ENCODE measurements at places on chromosomes 13 and 19. TPM values are rescaled to one million over a fixed set of nuclear protein-coding genes. Genes with fewer than 3 reads are reported as not detected.

GRCh38 chr19:42568006-42568405, 26.7 kb downstream of the CEACAM8 start:
- DNase-seq: no peak

GRCh38 chr19:48837051-48837524, 797 bp upstream of the HSD17B14 start:
- DNase-seq: peak; percentile 75

GRCh38 chr13:44546164-44546563, 30.0 kb downstream of the TSC22D1 start:
- DNase-seq: no peak

DNA sequence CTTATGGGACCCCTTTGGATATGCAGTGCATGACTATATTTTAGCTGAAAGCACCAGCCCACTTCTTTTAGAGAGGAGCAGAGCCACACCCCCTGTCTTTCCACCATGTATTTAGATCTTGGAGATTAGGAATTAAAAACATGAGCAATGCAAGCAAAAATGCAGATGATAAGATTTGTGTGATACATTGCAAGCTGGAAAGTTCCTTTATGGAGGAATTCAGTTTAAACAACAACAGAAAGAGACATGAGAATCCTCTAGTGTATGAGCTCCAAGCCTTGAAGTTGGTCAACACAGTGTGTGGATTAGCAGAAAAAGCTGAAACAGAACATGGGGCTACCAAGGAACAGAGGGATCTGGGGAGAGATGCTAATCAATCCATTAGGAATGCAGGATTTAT, 529.8 kb upstream of the NBEA start:
- no peak for DNase-seq

GRCh38 chr19:11031421-11032070, 57.7 kb upstream of the LDLR start:
- DNase-seq: no peak

- DNase-seq: no peak
Observed at GRCh38 chr19:16316506-16316882, 8.1 kb upstream of the KLF2 start.

GRCh38 chr19:10640361-10640760, 13.8 kb upstream of the ILF3 start:
- no peak for DNase-seq

DNA sequence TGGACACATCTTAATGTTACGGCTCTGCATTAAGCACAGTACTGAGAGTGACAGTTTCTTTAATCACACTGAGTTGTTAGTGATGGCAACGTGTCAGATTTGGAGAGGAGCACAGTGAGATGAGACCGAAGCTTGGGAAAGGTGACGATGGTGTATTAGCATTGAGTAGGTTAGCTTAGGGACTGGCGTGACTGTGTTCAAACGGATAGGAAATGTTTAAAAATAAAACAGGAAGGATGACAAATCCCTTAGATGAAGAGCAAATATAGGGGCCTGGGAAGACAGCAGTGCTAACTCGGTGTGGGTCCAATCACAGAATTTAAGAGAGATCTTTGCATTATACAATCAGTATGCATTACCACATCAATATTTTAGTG, 384.3 kb downstream of the HS6ST3 start:
- DNase-seq: no peak

GRCh38 chr13:35388441-35389355, 87.8 kb downstream of the MAB21L1 start:
- no peak for DNase-seq

DNA sequence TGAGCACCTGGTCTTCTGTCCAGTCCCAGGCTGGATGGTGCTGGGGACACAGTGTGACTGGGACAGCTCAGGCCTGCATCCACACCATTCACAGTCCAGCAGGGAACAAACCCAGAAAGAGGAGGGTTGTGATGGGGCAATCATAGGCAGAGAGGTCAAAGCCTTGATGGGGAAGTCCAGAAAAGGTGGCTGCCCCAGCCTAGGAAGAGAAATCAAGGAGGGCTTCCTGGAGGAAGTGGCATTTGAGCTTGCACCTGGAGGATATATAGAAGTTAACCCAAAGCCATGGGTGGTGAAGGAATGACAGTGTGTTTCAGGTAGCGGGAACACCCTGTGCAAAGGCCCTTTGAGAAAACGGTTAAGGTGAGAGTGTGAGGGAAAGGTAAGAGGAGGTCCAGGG, 2.6 kb upstream of the PRX start:
- no peak for DNase-seq

DNA sequence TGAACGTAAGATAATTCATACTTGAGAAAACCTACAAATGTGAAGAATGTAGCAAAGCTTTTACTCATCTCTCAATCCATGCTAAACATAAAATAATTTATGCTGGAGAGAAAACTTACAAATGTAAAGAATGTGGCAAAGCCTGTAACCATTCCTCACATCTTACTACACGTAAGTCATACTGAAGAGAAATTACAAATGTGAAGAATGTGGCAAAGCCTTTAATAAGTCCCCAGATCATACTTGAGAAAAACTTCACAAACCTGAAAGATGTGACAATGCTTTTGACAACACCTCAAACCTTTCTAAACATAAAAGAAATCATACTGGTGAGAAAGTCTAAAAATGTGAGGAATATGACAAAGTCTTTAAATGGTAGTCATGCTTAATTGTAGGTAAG, 89.4 kb downstream of the ZNF675 start:
- DNase-seq: no peak

GRCh38 chr19:51607077-51607476, 23.1 kb downstream of the SIGLEC5 start:
- DNase-seq: no peak

- peak; percentile 37 for DNase-seq
Observed at GRCh38 chr19:16342002-16342715, 17.5 kb downstream of the KLF2 start.

- no peak for DNase-seq
Observed at GRCh38 chr19:13010992-13011652, 15.8 kb downstream of the NFIX start.

DNA sequence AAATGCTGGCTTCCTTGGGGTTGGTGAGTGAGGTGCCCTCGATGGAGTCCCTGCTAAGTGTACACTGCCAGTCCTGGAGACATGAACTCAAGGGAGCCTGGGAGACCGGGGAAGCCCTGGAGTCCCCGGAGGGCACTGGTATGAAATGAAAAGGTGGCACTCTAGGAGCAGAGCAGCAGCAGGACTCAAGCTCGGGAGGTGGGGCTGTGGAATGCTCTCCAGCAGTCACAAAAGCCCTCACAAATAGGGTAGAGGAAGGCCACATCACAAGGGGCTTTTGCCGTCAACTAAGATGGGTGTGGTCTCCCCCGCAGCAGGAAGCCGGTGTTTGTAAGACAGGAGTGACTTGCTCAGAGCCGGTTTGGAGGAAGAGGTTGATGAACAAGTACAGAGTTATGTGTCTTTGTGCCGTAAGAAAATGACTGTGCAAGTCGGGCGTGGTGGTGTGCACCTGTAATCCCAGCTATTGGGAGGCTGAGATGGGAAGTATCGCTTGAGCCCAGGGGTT, 19.3 kb downstream of the CCNE1 start:
- DNase-seq: no peak

GRCh38 chr13:24624801-24625231, 55.4 kb upstream of the ATP12A start:
- no peak for DNase-seq

- DNase-seq: no peak
Observed at GRCh38 chr13:32309312-32310133, 5.6 kb downstream of the ZAR1L start.

GRCh38 chr19:44592451-44592890, 20.9 kb upstream of the IGSF23 start:
- DNase-seq: no peak

DNA sequence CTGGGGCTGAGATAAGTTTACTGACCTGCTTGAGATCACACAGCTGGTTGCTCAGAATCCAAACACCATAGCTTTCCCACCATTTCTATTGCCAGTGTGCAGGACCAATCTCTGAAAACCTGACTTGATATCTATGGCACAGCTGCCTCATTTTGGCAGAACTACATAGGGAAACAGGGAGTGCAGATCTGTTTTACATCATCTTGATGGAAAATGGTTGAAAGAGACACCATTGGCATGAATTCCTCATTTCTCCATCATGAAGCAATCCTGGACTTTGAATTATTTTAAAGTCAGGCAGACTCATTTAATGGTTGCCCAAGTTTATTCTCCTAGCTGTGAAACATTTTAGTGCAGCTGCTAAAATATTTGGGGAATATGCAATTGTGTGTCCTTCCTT, 1628.2 kb upstream of the SLC10A2 start:
- no peak for DNase-seq

GRCh38 chr19:33245948-33246708, 20.5 kb upstream of the SLC7A10 start:
- DNase-seq: no peak

- DNase-seq: no peak
Observed at GRCh38 chr19:13652810-13653590, 111.3 kb upstream of the MRI1 start.

- no peak for DNase-seq
Observed at GRCh38 chr19:44574186-44574950, 39.0 kb upstream of the IGSF23 start.

- no peak for DNase-seq
Observed at GRCh38 chr13:113142876-113143275, 15.6 kb upstream of the PROZ start.

- no peak for DNase-seq
Observed at GRCh38 chr19:51820831-51821446, 26.0 kb downstream of the FPR3 start.

The TMEM238 gene
- 2.9 TPM for total RNA-seq

The KCNJ14 gene
- 1.4 TPM for total RNA-seq

The C19orf73 gene
- 0.54 TPM for total RNA-seq

The GDF15 gene
- total RNA-seq: 0.50 TPM

The LILRA1 gene
- total RNA-seq: 0.34 TPM

The ATP4A gene
- not detected for total RNA-seq

The KLK15 gene
- total RNA-seq: not detected

Data from psoas muscle (tissue), 8 donors.